ENCODE measurements at places on chromosomes 13 and 19.

DNA sequence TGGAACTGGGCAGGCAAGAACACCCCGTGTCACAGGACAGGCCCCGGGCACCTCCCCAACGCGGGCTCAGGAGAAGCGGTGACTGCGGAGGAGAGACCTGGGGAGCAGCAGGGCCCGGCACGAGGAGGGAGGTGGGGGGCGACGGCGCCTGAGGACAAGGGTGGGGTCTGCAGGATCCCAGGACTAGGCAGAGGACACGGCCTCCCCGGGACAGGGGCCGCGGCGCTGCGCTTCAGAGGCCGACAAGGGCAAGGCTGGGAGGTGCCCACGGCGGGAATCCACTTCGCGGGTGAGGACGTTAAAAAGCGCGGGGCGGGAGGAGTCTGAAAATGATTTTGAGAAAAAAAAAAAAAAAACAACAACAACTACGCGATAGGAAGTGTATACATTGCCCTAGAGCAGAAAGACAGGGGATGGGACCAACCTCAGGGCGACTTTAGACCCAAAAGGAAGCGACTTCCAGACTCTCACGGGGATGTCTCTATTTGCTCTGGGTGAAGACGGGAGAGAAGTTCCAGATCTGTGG is 44.9 kb downstream of the ZNF611 start:
- DNase-seq, result peak; percentile 10

DNA sequence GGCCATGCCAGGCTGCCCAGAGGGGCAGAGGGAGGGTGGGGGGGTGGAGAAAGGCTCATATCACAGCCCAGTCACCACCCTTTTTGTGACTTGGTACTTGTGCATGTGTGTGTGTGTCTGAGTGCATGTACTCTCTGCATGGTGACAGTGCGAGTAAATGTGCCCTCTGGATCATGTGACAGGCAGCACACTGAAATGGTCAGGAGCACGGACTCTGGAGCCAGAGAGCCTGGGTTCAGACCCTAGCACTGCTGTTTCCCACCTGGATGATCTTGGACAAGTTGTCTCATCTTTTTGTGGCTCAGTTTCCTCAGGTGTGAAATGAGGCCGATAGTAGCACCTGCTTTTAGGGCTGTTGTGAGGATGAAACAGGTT is 2.0 kb downstream of the CIC start:
- DNase-seq, result no peak

GRCh38 chr19:7986321-7987113 is 18.9 kb downstream of the ELAVL1 start:
- DNase-seq, result peak; percentile 57

DNA sequence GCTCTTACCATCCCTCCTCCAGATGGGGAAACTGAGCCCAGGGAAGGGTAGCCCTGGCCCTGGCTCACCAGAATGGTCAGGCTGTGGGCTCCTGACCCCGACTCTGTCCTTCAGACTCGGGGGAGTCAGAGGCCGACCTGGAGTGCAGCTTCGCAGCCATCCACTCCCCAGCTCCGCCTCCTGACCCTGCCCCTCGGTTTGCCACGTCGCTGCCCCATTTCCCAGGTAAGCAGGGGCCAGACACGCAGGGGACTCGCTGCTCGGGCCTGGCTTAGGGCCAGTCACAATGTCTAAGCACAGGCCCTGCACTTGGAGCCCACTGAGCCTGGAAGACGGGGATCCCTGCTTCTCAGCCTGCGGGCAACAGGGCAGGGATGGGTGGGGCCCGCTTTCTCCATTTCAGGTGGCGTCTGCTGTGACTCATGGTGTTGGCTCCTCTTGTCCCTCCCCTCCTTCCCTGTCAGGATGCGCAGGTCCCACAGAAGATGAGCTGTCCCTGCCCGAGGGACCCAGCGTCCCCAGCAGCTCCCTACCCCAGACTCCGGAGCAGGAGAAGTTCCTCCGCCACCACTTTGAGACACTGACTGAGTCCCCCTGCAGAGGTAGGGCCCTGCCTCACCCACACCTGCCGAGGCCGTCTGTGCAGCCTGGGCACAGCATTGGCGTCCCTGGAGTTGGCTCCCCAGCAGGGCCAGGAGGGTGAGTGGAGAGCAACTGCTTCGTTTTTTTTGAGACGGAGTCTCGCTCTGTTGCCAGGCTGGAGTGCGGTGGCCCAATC is 9.2 kb upstream of the OVOL3 start:
- DNase-seq, result no peak

GRCh38 chr19:48398375-48399235 is 5.1 kb downstream of the GRIN2D start:
- DNase-seq, result peak; percentile 81

Measured in fibroblast of skin of back (primary cell).